COR-L47 (cell line): ENCODE measurements at places on chromosomes 11 and 22.

DNA sequence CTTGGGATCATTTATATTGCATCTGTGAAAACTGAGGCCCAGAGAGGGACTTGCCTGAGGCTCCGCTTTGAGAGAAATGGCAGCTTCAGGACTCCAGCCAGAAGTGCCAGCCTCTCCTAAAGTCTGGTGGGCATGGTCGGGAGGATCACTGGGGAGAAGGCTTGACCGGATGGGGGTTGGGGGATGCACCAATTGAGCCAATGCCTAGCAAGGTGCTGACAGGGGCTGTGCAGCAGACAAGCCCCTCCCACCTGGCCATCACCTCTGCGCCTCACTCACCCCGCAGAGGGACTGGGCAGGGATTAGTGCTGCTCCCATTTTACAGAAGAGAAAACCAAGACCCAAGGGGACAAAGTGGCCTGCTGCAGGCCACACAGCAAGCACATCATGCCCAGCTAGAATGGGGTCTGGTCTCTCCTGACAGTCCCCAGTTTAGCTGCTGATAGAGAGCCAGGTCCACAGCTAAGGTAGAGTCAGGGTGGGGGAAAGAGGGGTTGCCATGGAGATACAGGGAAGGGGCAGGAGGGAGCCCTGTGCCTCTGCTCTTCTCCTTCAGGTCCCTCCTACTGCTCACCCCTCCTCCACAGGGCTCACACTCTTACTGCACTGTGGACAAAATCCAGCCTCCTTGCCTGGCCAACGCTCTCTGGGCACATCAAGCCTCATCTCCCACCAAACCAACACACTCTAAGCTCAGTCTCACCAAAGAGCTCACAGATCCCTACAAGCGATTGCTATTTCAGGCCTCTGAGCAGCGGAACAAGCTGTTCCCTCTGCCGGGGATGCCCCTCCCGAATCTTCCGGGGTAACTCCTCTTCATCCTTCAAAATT is 29.5 kb downstream of the TEF start:
- DNase-seq: no peak

DNA sequence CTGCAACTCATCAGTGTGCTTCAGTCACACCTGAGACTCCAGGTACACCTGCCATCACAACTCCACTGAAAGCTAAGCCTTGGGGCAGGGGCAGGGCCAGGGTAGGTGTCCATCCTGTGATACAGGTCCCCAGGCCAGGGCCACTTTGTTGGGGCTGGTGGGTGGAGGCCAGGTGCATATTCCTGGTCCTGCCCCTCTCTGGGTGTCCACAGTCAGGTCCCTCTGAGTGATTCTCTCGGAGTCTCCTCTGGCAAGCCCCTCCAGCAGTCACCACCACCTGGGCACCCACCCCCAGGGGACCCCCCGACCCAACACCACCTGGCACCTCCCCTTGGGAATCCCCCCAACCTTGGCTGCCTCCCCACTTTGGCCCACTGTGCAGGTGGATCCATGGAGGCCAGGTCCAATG is 9.5 kb upstream of the ACR start:
- no peak for DNase-seq

GRCh38 chr22:22460635-22461034 is 47.9 kb downstream of the ZNF280B start:
- no peak for DNase-seq

DNA sequence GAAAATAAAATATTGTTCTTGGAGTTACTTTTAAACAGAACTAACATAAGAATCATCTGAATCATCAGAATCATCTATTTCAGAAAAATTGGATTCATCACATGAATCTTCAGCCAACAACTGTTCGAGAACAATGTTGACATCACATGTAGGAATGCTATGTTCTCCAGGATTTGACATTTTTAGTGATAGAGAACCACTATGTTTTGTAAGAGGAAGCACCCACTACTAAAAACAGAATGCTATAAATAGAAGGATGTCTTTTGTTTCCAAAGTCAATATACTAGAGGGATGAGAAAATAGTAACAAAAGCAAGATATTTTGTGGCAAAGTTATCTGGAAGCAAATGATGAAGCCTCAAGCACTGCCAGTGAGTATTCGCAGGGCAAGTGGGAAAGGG is 263.4 kb upstream of the DDI1 start:
- no peak for DNase-seq

- peak; percentile 57 for DNase-seq
These were observed at the start of gene P2RX6 for GRCh38 chr22:21014726-21015465. TSS of gene P2RX6 (plus strand) at chr22:21015165. CDS start at chr22:21015175, 10 bp downstream.

GRCh38 chr11:7056828-7057513 is 31.8 kb upstream of the RBMXL2 start:
- DNase-seq: no peak

DNA sequence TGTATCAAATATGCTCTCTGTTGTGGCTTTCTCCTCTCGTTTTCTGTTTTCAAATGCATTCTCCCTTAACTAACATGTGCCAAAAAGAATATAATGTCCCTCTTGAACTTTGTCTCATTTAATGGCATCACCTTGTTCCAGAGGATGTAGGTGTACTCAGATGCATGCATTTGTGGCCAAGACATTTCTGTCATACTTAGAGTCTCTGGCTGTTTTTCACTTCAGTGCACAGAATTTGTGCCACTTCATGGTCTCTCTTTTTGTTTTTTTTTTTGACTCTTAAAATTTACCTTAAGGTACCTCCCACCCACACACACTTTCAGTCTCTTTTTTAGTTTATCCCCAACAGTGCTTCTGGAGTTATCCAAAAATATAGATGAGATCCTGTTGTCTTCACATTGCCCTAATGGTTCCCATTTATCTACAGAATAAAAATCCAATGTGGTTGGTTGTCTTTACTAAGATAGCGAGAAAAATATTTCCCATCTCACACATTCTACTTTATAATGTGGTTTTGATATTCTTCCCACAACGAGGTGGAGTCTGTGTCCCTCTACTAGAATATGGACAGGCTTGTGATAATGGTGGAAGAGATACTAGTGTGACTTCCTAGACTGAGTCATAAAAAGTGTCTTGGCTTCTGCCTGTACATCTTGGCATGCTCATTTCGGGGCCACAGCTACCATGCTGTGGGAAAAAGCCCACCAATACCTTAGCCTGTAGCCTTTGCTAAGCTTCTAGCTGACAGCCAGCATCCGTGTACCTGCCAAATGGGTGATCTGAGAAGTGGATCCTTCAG is 125.8 kb downstream of the DDX10 start:
- DNase-seq: no peak

DNA sequence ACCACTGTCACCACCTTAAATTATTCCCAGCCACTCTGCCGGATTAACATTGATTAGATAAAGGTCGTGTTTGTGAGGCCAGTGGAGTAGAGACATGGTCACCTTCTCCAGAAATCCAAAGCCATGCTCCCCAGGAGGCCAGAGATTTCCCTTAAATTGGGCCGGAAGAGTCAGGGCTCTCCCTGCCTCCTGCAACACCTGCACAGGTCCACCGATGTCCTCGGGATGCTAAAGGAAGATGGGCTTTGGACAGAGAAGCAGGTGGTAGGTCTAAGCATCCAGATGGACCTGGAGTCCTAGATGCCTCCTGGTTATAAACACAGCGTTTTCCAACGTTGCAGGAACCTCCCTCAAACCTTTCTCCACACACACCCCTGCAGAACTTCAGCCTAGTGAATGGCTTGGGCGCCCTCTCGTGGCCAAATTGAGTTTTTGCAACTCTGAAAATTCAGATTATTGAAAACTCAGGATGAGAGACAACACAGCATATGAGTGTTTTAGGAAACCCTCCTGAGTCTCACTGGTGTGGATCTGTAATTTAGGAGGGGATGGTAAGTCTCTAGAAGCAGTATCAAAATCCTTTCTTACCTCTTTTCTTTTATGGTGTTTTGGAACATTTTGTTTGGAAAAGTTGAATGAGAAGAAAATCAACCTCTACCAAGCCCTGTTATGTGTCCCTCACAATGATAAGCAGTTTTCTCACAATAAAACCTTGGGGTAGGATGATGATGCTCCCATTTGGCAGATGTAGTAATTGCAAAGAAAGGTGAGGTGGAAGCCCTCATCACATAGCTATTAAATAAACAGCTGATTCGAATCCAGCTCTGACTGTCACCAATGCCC is 109.6 kb downstream of the RRAS2 start:
- DNase-seq: peak; percentile 59

- no peak for DNase-seq
These were observed 11.7 kb upstream of the MPEG1 start for GRCh38 chr11:59224351-59224928.

DNA sequence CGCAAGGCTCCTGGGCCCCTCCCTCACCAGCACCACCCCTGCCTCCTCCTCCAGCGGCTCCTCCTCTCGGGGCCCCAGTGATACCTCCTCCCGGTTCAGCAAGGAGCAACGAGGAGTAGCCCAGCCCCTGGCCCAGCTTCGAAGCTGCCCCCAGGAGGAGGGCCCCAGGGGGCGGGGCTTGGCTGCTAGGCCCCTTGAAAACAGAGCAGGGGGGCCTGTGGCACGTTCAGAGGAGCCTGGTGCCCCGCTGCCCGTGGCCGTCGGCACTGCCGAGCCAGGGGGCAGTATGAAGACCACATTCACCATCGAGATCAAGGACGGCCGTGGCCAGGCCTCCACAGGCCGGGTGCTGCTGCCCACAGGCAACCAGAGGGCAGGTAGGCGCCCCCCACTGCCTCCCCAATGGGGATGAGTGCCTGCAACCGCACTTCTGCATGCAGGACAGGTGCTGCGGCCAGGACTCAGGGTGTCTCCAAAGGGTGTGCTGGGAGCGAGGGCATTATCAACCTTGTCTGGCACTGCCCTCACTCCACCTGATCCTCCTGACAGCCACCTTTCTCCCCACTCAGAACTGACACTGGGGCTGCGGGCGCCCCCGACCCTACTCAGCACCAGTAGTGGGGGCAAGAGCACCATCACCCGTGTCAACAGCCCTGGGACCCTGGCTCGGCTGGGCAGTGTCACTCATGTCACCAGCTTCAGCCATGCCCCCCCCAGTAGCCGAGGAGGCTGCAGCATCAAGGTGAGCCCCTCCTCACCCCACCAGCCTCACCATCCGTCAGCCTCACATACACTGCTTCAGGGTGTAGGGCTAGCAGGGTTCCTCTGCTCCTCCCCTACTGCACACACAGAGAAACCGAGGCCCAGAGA is 10.2 kb downstream of the SMTN start:
- DNase-seq: no peak

GRCh38 chr22:39405346-39406085 is 5.9 kb downstream of the TAB1 start:
- no peak for DNase-seq

GRCh38 chr11:76672431-76673175 is 2.1 kb upstream of the LRRC32 start:
- no peak for DNase-seq

DNA sequence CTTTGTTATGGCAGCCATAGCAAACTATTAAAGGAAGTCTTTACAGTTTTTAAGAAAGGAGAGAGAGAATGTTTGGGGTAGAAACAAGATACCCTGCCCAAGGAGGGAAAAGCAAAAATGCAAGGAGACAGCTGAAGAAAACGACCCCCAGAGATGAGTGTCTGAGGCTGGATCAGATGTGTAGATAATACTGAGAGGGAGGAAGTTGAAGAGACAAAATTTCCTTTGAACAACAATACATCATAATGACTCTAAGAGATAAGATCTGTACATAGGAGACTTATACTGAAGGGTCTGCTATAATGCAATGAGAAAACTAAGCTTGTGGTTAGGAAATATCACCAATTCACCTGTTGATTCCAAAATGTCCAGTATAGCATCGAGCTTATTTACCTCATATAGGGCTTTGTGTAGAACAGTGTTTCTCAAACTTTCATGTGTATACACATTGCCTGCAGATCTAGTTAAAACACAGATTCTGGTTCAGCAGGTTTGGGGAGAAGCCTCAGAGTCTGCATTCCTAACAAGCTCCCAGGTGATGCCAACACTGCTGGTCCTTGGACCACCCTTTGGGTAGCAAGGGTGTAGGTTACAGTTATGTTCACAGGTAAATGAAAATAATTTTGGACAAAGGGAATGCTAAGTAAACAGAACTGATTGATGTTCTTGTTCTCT is 5.8 kb upstream of the CEP295 start:
- DNase-seq: no peak

DNA sequence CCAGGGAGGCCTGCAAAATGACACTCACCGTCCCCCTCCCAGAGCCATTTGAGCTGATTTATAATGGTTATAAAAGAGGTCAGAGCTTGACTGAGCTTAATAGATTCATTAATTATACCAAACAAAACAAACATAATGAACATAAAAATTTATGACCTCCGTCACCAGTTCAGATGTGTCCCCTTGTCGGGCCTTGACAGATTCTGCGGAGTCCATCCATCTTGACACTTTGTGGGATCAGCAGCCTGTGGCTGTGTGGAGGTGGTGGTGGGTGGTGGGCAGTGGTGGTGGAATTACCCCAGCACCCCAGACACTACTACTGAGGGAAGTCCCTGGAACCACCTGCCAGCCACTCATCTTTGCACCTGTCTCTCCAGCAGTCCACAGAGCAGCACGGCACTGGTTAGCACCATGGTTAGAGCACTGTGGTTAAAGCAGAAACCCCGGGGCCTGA is 83.5 kb downstream of the DSCAML1 start:
- DNase-seq: no peak

DNA sequence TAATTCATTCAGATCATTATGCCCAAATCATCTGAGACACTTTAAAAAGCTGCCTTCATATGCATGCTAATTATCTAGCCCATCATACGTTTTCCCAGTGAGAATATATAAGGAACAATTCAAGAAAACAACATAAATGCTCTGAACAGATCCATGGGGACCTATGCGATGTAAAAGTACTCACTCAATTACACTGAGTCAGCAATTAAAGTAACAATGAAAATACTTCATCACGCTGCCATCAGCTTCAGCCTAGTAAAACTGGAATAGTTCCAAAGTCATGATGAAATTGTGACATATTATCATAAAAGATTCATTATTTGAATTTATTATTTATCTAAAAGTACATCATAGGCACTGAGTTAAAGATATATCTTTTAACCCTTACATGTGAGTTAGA is 3.7 kb upstream of the OR8K5 start:
- no peak for DNase-seq

DNA sequence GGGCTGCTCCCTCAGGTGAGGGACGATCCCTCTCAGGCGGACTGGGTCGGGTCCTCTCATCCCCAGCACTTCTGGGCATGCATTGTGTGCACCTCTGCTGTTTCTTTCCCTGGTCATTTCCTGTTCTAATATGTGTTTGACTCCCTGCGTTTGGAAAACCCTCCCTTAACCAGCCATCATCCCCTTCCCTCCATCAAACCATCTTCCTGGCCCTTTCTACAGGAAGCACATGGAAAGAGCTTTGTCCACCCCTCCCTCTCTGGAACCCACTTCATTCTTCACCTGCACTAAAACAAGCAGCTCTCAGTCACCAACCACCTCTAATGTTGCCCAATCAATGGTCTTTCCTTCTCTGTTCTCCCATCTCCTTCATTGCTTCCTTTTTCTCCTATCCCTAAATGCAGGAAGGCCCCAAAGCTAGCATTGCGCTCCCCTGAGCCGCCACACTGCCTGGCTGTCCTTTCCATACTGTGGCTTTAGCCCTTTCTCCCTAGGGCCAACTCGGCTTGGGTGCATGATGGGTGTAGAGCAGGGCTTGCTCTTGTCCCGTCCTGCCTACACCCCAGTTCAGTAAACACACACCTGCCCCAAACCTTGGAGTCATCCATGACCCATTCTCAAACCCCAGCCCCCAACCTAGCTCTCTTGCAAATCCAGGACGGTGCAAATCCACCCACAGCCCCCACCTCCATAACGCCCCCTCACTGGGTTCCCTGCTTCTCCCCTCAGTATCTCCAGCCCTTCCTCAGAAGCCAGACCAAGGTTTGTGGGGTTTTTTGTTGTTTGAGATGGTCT is 5.4 kb upstream of the GAS2L1 start:
- DNase-seq: no peak

- no peak for DNase-seq
These were observed 68.9 kb downstream of the C11orf58 start for GRCh38 chr11:16807306-16807705.

- DNase-seq: no peak
These were observed 11.3 kb upstream of the WBP2NL start for GRCh38 chr22:41987276-41987675.
